ENCODE measurements at places on chromosomes 11 and 22.
A peak's percentile ranks its signal among the peaks of the same experiment; 100 is the strongest.

- DNase-seq, result peak; percentile 21
Observed at GRCh38 chr22:37552524-37553163, 7.6 kb upstream of the CDC42EP1 start.

GRCh38 chr11:12509371-12509770 lies 132.0 kb downstream of the PARVA start:
- DNase-seq, result no peak

DNA sequence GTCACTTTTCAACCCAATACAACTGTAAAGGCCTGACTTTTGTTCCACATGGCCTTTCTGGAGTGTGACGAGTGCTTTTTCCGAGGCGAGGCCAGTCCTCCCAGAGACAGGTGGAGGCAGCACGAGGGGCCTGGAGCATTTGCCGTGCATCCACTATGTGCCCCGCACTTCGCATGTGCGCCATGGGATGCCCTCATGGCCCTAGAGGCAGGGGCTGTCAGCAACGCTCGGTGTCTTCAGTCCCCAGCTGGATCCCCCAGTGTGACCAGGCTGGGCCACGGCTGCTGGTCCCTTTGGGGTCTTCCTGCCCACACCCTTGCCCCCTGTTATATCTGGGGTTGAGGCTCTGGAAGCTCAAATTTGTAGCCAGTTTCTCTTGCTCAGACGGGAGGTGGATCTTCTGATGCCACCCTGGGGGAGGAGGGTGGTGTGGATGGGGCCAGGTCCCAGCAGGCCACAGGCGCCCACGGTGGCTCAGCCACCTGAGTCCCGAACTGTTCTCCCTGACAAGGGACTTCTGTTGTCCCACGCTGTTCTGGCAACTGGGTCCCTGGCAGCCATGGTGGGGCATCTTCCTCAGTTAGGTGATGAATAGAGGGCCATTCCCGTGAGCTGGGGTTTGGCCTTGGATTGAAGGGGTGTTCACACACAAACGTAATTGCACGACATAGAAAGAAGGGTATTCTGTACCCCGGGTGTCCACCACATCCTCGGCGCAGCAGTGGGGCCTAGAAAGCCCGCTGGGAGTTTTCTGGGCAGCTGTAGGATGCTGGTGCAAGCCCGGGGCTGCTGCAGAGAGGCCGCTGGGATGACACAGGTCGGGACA lies 100.9 kb downstream of the CTTN start:
- DNase-seq, result no peak

- peak; percentile 78 for DNase-seq
Observed at GRCh38 chr11:78715639-78716311, 141.1 kb upstream of the NARS2 start.

GRCh38 chr22:47069270-47069669 lies 306.8 kb downstream of the TBC1D22A start:
- no peak for DNase-seq

GRCh38 chr22:29154364-29155048 lies 51.2 kb upstream of the EMID1 start:
- peak; percentile 66 for DNase-seq

DNA sequence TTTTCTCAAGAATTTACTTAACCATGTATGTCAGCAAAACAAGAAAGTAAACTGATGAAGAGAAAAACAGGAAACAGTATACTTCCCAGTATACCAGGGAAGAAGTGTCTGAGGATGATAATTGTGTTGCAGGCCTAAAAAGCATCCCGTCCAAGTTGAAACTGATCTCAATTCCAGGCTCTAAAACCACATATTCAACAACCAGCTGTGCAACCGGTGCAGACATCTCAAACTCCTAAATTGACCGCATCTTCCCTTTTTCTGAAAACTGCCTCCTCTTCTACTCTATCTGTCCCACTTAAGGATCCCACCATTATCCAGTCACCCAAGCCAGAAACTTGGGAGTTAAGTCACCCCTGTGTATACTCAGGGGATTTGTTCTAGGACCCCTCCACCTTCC lies 47.2 kb downstream of the CCDC83 start:
- DNase-seq, result no peak

DNA sequence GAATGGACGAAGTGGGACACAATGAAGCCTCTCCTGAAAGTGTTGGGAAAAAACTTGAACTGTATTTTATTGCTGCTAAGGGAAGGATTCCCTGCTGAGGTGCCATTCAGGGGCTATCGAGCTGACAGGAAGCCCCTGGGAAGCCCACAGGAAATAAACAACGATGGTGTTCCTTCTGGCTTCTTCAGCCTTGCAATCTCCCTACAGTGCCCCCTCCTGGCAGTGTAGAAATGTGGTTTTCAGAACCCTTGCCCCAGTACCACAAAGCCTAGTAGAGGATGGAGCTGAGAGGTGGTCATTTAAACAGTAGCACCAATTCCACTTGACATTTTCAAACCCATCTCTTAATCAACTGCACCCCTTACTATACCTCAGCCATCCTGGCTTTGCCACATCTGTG lies 676.7 kb upstream of the ARHGAP42 start:
- DNase-seq, result no peak

GRCh38 chr11:41955066-41955465 lies 495.6 kb upstream of the LRRC4C start:
- DNase-seq, result no peak

DNA sequence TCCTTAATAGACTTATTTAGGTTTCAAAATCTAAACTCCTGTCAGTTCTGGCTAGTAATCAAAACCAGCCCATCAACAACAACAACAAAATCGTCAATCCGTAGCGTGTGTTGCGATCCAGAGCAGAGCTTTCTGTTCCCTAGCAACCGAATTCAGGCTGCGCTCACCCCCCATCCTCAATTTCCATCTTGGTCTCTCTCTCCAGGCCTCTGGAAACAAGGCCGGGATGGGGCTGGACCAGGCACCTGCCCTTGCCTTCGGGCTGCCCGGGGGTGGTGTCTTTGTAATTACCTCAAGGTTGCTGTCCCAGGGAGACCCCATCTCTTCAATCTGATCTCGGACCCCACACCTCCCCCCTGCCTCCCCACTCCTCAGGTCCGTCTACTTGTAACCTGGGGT lies 1341.5 kb downstream of the BRD1 start:
- DNase-seq, result no peak

DNA sequence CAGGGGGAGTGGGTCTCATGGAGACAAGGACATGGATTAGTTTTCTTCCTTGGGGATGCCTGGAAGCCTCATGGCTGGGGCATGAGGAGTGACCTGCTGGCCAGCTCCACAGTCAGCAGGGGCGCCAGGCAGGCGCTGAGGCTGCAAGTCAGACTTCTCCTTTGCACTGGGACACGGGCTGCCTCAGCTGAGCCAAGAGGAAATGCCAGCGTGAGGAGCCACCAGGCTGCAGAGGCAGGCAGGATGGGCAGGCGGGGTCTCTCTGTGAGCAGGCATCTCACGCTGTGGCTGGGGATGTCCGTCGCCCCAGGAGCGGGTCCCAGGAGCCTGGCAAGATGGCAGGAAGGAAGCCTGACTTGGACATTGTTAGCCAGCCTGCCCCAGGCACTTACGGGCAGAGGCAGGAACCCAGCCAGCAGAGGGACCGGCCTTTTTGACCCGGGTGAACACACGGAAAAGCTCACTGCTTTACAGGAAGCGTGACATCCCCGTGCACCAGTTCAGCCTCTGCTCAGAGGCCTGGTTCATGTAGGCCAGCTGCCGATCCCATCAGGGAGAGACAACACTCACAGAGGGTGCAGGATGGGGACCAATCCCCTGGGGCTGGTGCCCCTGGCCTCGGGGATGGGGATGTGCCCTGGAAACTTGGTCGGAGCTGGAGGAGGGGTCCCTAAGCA lies 10.2 kb downstream of the GNB1L start:
- peak; percentile 58 for DNase-seq

- no peak for DNase-seq
Observed at GRCh38 chr11:126695293-126695692, 305.3 kb downstream of the KIRREL3 start.

GRCh38 chr11:70242885-70243284 lies 27.6 kb upstream of the PPFIA1 start:
- DNase-seq, result no peak

DNA sequence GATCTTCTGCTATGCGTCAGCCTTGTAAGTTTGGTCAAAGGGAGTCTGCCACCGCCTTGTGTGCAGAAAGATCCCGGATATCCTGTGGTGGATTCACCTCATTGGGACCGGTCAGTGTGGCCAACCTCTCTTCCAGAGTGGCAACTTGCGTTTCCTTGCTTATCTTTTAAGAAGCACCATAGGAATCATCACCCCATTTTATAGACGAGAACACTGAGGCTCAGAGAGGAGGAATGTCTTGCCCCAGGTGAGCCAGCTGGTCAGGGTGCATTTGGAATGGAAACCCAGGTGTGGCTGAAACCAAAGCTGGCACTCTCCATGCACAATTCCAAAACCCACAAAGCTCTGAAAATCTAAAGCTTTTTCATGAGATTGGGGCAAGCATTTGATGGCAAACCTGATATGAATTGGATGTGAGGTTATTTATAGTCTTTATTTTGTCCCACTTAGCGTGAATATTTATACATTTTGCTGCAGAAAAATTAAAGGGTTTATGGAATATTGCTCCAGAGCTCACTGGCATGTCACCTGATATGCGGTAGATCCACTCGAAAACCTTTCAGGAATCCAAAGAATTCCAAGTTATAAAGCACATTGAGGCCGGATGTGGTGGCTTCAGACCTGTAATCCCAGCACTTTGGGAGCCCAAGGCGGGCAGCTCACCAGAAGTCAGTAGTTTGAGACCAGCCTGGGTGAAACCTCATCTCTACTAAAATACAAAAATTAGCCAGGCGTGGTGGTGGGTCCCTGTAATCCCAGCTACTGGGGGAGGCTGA lies 12.1 kb upstream of the EIF3D start:
- DNase-seq, result no peak

DNA sequence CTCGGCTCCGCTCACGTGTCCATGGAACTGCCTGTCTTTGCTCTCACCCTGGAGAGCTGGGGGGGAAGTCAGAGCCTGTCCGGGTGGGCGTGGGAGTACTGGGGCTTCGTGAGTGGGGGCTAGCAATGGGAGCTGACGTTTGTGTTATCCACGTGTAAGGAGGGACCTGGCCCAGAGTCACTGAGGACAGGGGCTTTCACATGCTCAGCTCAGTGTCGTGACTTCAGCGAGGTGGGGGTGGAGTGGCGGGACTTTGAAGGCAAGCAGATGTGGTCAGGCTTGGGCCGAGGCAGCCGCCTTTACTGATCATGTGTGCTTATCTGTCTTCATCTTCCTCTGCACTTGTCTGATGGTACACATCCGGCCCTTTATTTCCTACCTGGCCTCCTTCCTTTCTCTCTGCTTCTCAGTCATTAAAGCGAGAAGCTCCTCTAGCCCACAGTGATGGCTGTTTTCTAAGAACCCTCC lies 113.1 kb upstream of the NNMT start:
- DNase-seq, result no peak

- DNase-seq, result no peak
Observed at GRCh38 chr22:21758091-21758864, 22.7 kb upstream of the YPEL1 start.

- peak; percentile 70 for DNase-seq
Observed at GRCh38 chr22:39214383-39215069, 30.3 kb downstream of the PDGFB start.

Data from MCF 10A (cell line).